ENCODE measurements at places on chromosomes 7 and 10.

DNA sequence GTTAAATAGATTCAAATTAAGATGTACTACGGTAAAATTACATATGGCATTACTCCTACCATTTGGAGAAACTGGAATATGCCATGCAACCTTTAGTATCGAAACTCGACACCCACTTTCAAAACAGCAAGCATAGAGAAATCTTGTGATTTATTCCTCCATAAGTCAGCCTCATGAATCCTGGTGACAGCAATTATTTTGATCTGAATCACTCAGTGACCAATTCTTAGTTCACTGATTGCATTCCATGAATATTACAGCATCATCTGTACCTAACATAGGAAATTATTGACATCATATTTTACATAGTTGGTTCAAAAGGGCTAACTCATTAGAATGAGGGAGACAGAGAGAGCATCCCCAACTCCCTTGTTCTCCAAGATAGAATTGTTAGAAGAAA lies 89.6 kb downstream of the CACNB2 start:
- DNase-seq: no peak

- no peak for DNase-seq
These were observed 520.6 kb downstream of the GALNT17 start for GRCh38 chr7:71652510-71652909.

GRCh38 chr7:7173956-7174632 lies 8.2 kb upstream of the C1GALT1 start:
- DNase-seq: no peak

- DNase-seq: no peak
These were observed 282.9 kb downstream of the PAXIP1 start for GRCh38 chr7:154720016-154720415.

- peak; percentile 87 for DNase-seq
These were observed 117.4 kb downstream of the INPP5A start for GRCh38 chr10:132654708-132655661.

DNA sequence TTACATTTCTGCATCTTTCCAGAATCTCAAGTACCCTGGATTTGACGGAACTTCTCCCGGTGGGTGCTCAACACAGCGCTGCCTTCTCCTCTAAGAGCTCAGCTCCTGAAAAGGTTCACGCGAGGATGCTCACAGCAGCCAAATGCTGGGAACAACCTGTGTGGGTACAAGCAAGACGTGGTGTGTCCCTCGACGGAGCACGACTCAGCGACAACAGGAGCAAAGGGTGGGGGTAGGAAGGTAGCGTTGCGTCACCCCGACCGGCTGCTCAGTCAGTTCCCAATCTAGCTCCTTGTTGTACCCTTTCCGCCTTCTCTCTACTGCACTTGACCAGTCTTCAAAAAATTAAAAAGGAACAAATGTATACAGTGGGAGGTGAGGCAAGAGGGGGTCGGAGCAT lies 117.3 kb downstream of the PTPRN2 start:
- no peak for DNase-seq

DNA sequence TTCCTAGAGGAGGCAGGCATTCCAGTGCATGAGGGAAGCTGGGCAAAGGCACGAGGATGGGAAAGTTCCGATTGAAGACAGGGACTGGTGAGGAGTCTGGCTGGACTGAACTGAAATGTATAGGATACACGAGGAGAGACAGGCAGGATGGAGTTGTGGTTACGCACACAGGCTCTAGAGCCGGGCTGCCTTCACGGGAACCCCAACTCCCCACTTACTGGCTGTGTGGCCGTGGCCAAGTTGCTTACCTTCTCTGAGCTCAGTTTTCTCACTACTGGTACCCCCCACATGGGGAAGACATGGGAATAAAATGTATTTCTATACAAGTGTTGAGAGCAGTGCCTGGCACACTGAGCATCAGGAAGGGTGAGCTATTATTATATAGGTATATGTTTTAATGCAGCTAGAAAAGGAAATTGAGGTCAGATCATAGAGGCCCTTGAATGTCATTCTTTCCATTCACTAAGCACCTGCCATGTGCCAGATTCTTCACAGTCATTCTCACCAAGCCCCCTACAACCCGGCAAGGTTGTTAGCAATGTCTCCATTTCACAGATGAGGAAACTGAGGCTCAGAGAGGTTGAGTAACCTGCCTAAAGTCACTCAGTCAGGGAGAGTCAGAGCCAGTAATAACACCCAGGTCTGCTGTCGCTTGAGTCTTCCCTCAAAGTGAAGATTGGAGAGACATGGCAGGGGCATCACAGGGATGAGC lies 9.7 kb downstream of the CHST3 start:
- no peak for DNase-seq
